ENCODE measurements at places on chromosomes 1 and 21. TPM values are rescaled to one million over a fixed set of nuclear protein-coding genes. Genes with fewer than 3 reads are reported as not detected.

DNA sequence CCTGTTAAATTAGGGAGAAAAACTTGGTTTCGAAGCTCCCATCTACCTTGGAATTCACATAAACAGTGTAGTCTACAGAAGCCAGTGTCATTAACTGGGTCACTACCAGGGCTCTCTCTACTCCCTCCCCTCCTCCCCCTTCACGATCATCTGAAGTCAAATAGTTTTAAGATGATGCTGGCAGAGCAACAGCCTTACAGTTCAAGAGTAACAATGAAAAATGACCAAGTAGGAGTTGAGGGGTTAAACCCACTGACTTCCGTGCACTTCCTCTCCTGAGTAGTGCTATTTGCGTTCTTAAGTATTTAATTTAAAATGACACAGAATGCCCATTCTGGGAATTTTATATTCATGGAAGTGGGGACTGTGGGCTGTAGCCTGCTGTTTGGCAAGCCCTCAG lies 236.9 kb downstream of the SIPA1L2 start:
- H3K4me3 ChIP-seq, result no peak overlapping the region
- H3K27me3 ChIP-seq, result no peaks in the 10 kb centered on the region
- H3K27ac ChIP-seq, result no peak overlapping the region

CLIC6 gene
- total RNA-seq, result 0.04 TPM

GRCh38 chr1:48683839-48684238 lies 92.9 kb downstream of the BEND5 start:
- H3K4me1 ChIP-seq, result no peaks in the 10 kb centered on the region
- no peaks in the 10 kb centered on the region for H3K36me3 ChIP-seq
- H3K27ac ChIP-seq, result no peak overlapping the region
- DNase-seq, result peak; percentile 45
- H3K27me3 ChIP-seq, result no peaks in the 10 kb centered on the region

DNA sequence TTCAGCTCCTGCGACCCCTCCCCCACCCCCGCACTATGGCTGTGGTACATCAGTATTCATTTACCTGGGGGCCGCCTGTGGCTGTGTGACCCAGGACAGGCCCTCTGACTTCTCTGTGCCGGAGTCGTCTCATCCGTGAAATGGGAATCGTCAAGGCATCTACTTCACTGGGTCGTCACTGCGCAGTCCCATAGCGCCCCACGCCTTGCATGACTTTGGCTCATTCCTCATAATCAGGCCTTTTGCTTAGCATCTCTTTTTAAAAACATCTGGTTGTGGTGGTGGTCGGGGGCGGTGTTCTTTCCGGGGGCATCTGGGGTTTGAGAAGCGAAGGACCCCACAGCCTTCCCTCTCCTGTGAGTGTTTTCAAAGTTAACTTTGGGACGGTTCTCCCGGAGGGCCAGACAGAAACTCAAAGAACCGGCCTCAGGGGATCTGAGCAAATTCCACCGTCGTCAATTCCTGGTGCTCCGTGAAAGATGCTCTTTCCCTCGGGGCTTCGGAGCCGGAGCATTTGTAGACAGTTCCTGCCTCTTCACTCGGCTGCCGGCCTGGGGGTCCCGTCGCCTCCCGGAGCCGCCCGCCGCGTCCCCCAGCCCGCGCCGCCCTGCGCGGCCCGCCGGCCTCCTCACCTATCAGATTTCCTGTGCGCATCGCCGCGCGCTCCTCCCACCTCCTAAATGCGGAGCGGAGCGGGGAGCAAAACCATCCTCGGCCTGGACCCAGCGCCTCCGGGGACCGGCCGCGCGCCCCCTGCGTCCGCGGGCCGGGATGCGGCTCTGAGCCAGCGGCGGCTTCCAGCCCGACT lies at the start of gene B3GALT5:
B3GALT5 (plus strand) TSS at position 708 of the 808 bp plus-strand sequence. CDS start 47,620 bp downstream, outside the sequence.
- no peaks in the 10 kb centered on the region for H3K36me3 ChIP-seq
- H3K27me3 ChIP-seq, result peaks cover 30% of the 10 kb centered on the region
- H3K4me3 ChIP-seq, result no peak within 1 kb of the TSS
- peak; percentile 23 for DNase-seq
- no peak within 1 kb of the TSS for H3K27ac ChIP-seq
- peaks cover 12% of the 10 kb centered on the region for H3K4me1 ChIP-seq

DNA sequence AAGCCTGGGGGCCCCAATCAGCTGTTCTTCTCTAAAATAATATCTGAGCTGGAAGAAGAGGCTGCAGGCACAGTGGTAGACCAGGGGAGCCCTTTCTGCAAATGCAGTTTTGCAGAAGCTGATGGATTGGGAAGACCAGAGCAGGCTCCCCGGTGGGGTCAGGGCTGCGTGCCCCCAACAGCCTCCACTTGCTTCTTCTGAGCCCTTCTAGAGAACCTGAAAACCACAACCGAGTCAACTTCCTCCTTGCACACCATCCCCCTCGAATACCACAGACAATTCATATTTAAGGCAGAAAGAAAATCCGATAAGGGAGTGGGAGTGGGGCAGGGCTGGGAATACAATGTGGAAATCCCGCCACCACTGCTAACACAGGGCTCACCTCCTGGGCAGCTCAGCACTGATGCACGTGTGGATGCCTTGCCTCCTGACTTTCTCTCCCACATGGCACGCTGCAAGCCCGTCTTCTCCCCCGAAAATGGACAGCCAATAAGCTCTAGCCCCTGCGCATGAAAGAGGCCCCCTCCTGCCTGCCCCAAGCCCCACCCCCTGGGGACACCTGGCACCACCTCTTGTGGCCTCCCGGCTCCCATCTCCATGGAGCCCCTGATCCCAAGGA lies 25.4 kb upstream of the ALDH4A1 start:
- no peaks in the 10 kb centered on the region for H3K36me3 ChIP-seq

GNB1 gene
- total RNA-seq, result 52.3 TPM

NAXE gene
- 36.0 TPM for total RNA-seq

DNA sequence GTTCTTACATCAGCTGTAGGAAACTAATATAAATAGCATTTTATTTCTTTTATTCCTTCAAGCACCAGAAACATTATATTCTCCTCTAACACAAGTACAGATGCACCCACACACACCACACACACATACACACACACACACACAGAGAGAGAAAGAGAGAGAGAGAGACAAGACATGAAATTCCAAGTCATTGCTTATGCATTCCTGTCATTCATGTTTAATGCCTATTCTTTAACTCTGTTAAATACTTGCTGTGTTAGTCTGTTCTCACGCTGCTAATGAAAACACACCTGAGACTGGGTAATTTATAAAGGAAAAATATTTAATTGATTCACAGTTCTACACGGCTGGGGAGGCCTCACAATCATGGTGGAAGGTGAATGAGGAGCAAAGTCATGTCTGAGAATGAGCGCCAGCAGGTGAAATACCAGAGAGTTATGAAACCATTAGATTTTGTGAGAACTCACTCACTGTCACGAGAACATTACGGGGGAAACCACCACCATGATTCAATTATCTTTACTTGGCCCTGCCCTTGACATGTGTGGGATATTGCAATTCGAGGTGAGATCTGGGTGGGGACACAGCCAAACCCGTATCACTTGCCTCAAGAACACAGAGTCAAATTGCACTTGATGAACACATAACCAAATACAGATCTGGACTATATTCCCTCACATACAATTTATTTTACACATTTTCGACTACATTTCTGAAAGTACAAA lies 1058.1 kb upstream of the TMPRSS15 start:
- no peak overlapping the region for H3K27ac ChIP-seq
- H3K4me3 ChIP-seq, result no peak overlapping the region
- H3K36me3 ChIP-seq, result no peaks in the 10 kb centered on the region
- no peaks in the 10 kb centered on the region for H3K27me3 ChIP-seq
- no peak for DNase-seq

GRCh38 chr1:228169345-228169744 lies 3.7 kb downstream of the IBA57 start:
- DNase-seq, result no peak
- peaks cover 8% of the 10 kb centered on the region for H3K36me3 ChIP-seq
- no peaks in the 10 kb centered on the region for H3K27me3 ChIP-seq

RAP1A gene
- 19.6 TPM for total RNA-seq

SLAMF9 gene
- not detected for total RNA-seq

DNA sequence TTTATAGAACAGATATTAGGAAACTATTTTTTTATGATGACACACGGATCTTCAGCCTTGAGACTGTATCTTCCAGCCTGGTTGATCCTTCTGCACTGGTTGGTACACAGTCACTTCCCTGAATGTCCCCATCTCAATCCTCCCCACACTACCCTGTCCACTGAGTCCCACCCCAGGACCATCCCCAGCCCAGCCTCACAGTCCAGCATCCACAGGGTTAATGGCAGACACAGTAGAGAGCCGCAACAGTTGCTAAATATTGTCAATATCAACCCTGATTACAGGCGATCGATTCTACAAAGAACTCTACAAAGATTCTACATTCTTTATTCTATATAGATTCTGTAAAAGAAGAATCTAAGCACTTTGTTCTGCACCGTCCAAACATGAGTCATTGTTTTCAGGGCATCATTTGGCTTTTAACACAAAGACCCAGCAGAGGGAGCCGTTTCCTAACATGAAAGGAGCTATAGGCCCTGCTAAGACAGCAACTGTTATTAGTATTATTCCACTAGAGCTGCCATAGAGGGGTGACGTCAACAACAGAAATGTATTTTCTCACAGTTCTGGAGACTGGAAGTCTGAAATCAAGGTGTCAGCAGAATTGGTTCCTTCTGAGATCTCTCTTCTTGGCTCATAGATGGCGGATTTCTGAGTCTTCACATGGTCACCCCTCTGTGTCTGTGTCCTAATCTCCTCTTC lies 30.1 kb upstream of the IFNAR2 start:
- peaks cover 22% of the 10 kb centered on the region for H3K4me1 ChIP-seq
- no peaks in the 10 kb centered on the region for H3K36me3 ChIP-seq
- DNase-seq, result peak; percentile 98
- no peaks in the 10 kb centered on the region for H3K27me3 ChIP-seq

DNA sequence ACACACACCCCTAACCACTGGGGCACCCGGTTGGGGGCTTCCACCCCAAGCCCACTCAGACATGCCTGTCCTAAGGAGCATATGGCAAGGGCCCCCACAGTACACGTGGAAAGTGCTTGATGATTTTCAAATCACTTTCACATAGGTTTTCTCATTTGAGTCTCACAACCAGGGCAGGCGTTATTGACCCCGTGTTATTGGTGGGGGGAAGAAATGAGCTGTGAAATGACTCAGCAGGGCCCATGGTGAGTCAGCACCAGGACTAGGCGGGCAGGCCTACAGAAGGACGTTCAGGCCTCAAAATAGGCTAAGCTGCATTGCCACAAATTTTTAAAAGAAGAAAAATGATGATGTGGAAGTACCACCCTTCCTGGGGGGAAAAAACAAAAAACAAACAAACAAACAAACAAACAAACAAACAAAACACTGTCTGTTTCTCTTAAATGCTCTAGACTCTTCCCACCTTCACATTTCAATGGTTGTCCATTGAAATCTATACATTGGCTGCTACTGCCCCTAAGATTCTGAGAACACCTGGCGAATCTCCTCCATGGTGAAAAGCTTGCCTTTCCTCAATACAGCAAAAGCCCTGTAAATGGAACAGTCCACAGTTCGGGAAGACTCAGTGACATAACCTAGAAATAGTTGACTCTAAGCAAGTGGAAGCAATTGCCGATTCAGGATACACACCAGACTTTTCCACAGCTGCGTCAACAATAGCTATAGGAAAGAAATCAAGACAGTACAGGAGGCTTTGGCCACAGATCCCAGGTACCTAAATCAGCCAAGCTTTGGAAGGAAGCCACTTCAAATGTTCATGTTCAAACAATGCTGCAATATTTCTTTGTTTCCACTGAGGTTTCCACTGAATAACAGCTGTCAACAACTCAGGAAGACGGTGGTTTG lies 234.7 kb downstream of the TOMM20 start:
- H3K27ac ChIP-seq, result peak overlapping the region; percentile 85
- no peaks in the 10 kb centered on the region for H3K36me3 ChIP-seq
- no peak overlapping the region for H3K4me3 ChIP-seq
- no peaks in the 10 kb centered on the region for H3K27me3 ChIP-seq

CCDC30 gene
- 1.7 TPM for total RNA-seq

CHIA gene
- not detected for total RNA-seq

ANKRD45 gene
- total RNA-seq, result 0.53 TPM

C8A gene
- total RNA-seq, result not detected

- DNase-seq, result peak; percentile 67
- peaks cover 20% of the 10 kb centered on the region for H3K27me3 ChIP-seq
- no peak overlapping the region for H3K4me3 ChIP-seq
Observed at GRCh38 chr1:11316701-11317100, 43.7 kb downstream of the UBIAD1 start.

DNA sequence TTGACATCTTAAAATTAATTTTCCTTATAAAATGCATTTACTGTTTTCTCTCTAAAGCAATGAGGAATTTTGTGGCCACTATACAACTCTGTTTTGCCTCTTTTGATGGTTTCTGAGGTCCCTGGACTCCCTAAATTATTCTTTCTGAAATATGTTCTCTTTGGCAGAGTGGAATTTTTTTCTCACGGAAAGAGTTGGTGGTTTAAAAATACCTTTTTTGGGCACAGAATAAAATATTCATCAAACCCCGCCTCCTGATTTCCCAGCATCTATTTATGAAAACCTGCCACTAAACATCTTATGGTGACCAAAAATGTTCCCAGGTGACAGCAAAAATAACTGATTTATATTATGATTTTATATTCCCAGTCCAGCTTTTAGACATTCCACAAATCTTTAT lies 165.3 kb upstream of the SYT6 start:
- H3K4me3 ChIP-seq, result no peak overlapping the region
- no peaks in the 10 kb centered on the region for H3K36me3 ChIP-seq
- no peaks in the 10 kb centered on the region for H3K4me1 ChIP-seq

GRCh38 chr1:67735806-67736627 lies 51.0 kb downstream of the GADD45A start:
- peak; percentile 90 for DNase-seq
- H3K36me3 ChIP-seq, result no peaks in the 10 kb centered on the region
- peaks cover 38% of the 10 kb centered on the region for H3K4me1 ChIP-seq
- H3K27ac ChIP-seq, result peak overlapping the region; percentile 76
- no peak overlapping the region for H3K4me3 ChIP-seq
- H3K27me3 ChIP-seq, result no peaks in the 10 kb centered on the region

CYP4Z1 gene
- 0.18 TPM for total RNA-seq

DNA sequence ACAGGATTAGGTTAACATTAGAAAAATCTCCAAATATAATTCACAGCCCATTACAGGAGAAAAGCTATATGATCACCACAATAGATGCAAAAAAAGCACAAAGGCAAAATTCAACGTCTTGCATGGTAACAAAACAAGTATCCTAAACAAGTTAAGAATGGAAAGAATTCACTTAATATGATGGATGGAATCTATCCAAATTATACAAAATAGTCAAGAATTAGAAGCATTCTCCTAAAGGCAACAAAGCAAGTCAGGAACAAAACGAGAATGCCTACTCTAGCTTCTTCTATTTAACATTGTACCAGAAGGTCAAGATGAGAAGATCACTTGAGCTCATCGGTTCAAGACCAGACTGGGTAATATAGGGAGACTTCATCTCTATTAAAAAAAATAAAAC lies 442.8 kb downstream of the SETD4 start:
- H3K4me1 ChIP-seq, result no peaks in the 10 kb centered on the region
- no peak overlapping the region for H3K4me3 ChIP-seq
- no peaks in the 10 kb centered on the region for H3K36me3 ChIP-seq

GRCh38 chr21:45533361-45533845 lies 8.8 kb downstream of the SLC19A1 start:
- no peaks in the 10 kb centered on the region for H3K27me3 ChIP-seq
- peaks cover 23% of the 10 kb centered on the region for H3K36me3 ChIP-seq
- H3K27ac ChIP-seq, result no peak overlapping the region
- peaks cover 27% of the 10 kb centered on the region for H3K4me1 ChIP-seq
- no peak overlapping the region for H3K4me3 ChIP-seq

Data from muscle of leg (tissue), 16 donors.